ENCODE measurements at places on chromosomes 11 and 22.

DNA sequence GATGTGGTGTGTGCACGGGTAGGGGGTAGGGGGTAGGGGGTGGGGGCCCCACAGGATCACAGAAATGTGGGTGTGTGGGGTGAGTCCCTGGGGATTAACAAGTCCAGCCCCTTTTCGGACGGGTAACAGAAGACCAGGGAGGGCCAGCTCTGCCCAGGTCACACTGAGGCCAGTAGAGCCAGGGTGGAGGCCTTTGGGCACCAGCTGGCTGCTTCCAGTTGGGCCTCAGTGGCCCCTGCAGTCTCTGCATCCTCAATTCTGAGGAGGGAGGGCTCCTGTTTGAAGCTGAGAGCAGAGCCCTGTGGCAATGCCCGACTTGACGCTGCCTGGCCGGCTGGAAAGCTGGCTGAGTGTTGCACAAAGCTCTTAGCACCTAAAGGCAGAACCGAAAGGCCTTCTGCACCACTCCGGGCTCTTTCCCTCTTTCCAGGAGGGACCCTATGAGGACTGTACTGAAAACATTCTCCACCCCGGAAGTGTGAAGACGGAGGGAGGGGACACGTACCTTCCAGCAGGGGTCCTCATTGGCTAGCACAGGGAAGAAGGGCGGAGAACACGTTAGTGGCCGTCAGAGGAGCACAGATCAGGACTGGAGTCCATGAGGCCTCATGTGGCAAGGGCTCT is 120.4 kb downstream of the PHF21B start:
- no peak for DNase-seq

DNA sequence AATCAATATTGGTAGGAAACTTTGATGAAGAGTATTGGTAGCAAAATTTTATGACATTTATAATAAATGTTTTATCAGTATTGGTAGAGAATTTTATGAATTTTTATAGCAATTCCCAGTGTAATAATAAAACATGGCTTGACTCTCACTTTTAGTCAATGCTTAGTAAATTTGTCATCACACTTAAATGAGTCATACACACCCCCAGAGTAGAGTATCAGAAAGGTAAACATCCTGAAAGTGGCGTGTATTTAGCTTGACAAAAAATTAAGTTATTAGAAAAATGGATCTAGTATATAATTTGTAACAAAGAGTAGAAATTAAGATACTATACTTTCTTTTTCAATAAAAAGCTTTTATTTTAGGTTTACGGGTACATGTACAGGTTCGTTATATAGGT is 2.6 kb downstream of the MS4A3 start:
- DNase-seq, result no peak

DNA sequence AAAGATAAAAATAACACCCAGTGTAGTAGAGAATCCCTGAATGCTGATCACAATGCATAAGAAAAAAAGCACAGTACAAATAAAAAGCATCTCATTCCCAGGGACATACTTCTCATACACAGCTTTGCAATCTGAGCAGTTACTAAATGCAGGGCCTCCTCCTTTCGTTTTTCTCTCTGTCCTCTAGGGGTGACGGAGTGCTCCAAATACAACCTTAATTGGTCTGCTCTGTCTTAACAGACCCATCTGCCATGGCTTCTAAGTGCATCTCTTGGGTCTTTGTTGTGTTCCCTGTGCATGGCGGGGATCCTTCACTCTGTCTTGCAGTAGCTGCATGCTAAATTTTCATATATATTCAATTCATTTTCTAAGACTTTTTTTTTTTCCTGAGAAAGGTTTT is 1114.2 kb upstream of the RAG2 start:
- no peak for DNase-seq

DNA sequence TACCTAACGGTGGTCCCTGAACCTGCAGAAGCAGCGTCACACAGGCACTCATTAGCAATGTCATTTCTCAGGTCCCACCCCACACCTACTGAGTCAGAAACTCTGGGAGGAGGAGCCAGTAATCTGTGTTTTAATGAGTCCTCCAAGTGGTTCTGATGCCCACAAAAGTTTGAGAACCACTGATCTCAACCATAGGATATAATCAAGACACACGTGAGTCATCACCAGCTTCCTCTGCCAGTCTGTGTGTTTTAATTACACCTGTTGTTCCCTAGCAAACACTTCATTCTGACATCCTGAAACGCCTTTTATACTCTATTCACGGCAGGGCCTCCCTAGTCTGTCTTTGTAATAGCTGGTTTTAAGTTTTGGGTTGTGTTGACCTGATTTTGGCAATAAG is 5.8 kb downstream of the TECTA start:
- no peak for DNase-seq

DNA sequence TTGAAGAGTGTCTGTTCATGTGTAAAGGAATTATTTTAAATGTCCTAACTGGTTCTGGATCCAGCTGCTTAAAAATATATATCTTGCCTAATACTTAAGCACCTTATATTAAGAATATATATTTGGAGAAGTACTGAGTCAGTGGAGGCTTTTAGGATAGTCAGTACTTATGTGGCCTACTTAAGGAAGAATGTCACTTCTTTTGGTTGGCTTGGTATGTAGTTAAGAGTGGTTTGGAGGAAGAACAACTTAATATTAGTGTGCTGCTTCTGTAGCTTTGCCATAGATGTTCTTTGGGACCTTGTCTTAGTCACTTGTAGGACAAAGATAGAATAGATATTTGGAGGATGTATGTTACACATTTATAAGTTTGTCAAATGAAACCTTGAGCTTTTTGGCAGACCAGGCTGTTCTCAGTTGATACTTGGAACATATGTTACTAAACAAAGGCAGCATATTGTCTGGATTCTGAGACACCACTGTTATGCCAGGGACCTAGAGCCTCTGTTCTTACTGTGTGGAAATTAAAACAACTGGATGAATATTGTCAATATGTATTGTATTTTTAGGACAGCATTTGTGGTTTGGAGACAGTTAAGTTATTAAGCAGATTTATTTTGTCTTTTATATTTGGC is 4.9 kb downstream of the HIPK3 start:
- no peak for DNase-seq

All from amniotic stem cell (primary cell).